Left cardiac atrium (tissue), 4 donors: ENCODE measurements at places on chromosomes 16 and 17. TPM values are rescaled to one million over a fixed set of nuclear protein-coding genes. Genes with fewer than 3 reads are reported as not detected.

- no peak for DNase-seq
Observed at GRCh38 chr17:42989141-42989540, 8.8 kb downstream of the RUNDC1 start.

GRCh38 chr17:44130693-44131349 lies 7.4 kb upstream of the HDAC5 start:
- no peak for DNase-seq

Gene DOC2B
- total RNA-seq: 16.4 TPM

DNA sequence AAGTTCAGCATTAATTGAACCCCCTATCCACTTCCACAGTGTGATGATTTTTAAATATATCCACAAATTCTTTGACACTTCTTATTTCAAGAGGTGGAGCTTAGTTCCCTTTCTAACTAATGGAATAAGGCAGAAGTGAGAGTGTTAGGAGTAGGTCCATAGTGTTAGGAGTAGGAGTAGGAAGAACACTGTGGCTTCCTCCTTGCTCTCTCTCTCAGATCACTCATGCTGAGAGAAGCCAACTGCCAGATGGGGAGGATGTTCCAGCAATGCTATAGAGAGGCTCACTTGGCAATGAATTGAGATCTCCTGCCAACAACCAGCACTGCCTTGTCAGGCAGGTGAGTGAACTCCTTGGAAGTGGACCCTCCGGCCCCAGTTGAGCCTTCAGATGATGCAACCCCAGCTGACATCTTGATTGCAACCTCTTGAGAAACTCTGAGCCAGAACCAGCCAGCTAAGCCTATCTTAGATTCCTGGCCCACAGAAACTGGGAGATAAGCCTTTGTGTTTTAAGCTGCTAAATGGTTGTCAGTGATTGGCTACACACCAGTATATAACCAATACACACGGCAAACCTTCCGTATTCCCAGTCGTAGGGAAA lies 44.3 kb downstream of the SPECC1 start:
- DNase-seq: no peak

DNA sequence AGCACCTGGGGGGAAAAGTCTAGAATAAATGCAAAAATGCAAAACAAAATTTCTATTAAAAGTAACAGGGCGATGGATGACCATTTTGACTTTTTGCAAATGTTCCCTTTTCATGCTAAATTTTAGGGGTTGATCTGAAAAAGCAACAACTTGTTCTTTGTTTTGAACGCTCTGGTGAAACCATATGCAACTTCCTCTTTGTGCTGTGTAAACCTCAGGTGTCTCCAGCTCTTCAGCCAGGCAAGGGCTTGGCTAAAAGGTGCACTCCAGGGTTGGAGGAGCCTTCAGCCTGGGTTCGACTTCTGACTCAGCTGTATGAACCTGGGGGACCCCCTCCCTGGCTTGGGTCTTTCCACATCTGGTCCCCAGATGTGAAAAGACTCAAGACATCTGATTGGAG lies 9.5 kb downstream of the IRF8 start:
- no peak for DNase-seq

Gene FAM222B
- 18.8 TPM for total RNA-seq

- peak; percentile 84 for DNase-seq
Observed at GRCh38 chr17:15436473-15437302, 30.7 kb downstream of the CDRT4 start.

GRCh38 chr16:3157229-3158025 lies 22.6 kb downstream of the ZNF213 start:
- DNase-seq: peak; percentile 54

DNA sequence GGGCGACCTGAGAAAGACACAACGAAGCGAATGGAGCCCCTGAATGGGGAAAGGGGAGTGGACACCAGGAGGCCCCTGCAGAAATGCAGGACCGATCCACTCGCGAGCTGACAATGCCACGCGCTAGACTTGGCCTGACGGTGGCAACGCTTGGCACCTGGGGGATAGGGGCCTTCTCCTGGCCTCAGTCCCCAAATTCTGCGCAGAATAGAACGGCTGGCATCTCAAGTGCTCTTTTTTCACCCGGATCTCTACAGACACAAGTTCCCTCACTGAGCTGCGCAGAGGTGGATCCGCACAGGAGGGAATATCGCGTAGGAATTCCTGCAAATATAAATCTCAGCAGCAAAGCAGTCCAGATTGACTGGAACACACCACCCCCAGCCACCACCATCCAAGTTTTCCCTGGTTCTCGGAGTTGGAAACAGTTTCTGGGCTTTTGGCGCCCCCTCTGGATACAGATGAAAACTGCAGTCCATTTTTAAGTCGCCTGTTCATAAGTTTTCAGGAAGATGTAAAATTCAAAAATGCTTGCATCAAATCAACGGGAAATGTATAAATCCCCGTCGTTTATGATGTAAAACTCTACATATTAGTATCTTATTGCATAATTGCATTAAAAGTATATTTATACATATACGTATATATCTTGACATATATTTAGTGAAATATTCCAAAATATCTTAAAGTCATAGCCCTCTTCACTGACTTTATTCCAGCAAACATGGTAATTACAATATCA lies 2.3 kb upstream of the SOX9 start:
- DNase-seq: peak; percentile 69

GRCh38 chr17:50203086-50203485 lies 1.7 kb upstream of the COL1A1 start:
- peak; percentile 20 for DNase-seq

Gene CLDN6
- not detected for total RNA-seq

DNA sequence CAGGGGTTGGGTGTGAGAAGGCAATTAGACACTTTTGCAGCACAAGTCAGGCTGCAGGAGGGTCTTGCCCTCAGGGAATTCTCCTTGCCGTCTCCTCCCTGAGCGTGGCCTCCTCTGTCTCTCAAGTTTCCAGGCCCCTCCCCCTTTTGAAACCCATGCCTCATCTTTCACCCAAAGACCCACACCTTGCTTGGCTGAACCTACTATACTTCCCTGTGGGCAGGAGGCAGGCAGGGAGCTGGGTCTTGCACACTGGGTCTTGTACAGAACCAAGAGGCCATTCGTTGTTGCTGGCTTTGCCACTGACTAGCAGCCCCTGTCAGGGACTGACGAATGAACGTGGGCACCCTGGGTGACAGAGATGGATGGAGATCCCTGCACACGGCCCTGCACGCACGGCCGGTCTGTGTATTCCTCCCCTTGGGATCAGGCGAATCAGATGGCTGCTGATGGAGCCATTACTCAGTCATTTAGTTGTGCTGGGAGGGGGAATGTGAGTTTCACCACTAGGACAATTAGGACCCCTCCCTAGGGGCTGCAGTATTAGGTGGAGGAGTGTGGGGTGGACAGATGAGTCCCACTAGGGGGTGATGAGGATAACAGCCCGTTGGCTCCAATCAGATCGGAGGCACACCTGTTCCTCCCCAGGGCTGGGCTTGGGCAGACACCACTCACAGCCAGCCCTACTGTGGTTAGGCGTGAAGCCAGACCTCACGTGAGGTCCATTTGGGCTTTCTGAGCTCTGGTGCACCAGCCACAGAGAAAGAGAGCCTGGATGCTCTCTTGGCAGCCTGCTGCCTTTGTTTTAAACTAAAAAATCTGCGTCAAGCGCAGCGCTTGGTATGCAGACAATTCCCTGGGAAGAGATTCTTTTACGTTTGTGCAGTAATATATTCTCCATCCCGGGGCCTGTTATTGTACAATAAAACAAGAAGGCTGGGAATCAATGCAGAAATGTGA lies 167.7 kb upstream of the WSCD1 start:
- DNase-seq: no peak

Gene SLFN12
- 8.8 TPM for total RNA-seq

DNA sequence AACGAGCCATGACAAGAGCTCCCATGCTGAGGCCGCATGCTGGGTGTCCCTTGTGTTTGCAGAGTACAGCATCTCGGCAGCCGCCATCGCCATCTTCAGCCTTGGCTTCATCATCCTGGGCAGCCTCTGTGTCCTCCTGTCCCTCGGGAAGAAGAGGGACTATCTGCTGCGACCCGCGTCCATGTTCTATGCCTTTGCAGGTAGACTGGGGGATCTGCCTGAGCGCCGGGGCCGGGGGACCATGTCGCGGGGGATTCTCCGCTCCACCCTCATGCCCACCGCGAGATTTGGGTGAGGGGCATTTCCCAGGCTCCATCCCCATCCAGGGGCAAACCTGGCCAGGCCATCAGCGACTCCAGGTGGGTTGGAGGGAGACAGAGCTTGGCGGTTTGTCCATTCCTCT lies 10.7 kb downstream of the CACNG1 start:
- DNase-seq: no peak

Gene DOC2A
- 0.63 TPM for total RNA-seq

GRCh38 chr17:72125226-72125651 lies 4.4 kb downstream of the SOX9 start:
- DNase-seq: no peak

GRCh38 chr16:73764321-73764720 lies 532.3 kb upstream of the PSMD7 start:
- DNase-seq: no peak

DNA sequence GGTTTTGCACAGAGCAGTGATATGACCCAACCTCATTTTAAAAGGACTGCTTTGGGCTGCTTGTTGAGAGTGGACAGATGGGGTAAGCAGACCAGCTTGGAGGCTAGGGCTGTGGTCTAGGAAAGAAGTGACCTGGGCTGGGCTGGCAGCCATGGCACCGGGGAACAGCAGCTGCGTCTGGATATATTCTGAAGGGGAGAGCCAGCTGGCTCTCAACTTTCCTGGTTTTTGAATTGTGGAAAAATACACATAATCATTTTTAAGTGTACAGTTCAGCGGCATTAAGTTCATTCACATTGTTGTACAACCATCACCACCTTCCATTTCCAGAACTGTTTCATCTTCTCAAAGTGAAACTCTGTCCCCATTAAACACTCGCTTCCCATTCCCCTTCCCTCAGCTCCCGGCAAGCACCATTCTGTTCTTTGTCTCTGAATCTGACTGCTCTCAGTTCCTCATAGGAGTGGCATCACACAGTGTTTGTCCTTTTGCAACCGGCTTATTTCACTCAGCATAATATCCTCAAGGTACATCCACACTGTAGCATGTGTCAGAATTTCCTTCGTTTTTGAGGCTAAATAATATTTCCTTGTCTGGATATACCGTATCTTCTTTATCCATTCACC lies 113.2 kb downstream of the SPECC1 start:
- DNase-seq: no peak

GRCh38 chr16:84893849-84894599 lies 74.2 kb downstream of the CRISPLD2 start:
- no peak for DNase-seq

Gene PRR15L
- 0.62 TPM for total RNA-seq

DNA sequence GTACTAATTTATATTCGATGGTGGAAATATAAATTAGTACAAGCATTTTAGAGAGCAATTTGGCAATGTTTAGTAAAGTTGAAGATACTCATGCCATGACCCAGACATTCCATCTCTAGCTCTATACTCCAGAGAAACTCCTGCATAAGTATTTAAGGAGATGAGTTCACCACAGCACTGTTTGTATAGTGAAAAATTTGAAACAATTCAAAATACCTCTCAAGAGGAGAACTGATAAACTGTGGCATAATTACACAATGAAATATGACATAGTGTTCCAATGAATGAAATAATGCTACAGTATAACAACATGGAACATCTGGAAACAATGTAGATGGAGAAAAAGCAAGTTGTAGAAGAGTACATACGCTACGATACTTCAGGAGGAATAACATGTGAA lies 48.6 kb upstream of the IRX3 start:
- DNase-seq: no peak

DNA sequence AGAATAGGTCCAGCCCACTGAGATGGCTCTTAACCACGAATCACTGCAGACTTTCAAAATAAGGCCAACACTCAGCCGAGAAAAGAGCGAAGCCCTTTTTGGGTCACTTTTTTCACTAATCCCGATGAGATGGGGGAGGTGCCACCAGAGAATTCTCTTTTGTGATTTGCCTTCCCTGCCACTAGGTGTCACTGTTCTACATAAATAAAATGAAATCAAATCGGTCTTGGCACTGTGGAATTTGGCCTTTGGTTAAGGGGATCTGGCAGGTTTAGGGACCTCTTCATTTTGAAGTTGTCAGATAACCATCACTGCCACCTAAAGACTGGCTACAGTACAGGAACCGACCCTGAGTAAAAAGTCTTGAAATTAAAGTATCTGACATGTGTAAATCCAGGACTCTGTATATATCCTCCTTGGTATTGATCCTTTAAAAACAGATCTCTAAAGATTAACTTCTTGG lies 147.0 kb downstream of the HS3ST4 start:
- DNase-seq: no peak

Gene DNAH17
- total RNA-seq: 0.32 TPM

DNA sequence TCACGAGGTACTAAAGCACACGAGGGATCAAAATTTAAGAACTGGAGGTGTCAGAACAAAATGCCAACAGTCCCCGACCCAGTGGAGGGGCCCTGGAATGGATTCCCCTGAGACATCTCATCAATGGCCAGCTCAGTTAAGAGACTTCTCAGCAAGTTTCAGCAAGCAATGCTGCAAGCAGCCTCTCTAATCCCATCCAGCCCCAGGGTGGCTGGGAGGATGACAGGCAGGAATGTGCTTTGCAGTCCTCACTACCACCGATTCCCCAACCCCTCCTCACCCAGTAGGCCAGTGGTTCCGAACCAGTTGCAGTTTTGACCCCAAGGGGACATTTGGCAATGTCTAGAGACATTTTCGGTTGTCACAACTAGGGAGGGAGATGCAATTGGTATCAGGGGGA lies 8.7 kb downstream of the GPRC5B start:
- no peak for DNase-seq

Gene TMEM95
- not detected for total RNA-seq

- DNase-seq: no peak
Observed at GRCh38 chr17:36586138-36586537, 5.5 kb upstream of the DHRS11 start.

Gene ZG16B
- total RNA-seq: 0.27 TPM

Gene SLC6A2
- not detected for total RNA-seq

DNA sequence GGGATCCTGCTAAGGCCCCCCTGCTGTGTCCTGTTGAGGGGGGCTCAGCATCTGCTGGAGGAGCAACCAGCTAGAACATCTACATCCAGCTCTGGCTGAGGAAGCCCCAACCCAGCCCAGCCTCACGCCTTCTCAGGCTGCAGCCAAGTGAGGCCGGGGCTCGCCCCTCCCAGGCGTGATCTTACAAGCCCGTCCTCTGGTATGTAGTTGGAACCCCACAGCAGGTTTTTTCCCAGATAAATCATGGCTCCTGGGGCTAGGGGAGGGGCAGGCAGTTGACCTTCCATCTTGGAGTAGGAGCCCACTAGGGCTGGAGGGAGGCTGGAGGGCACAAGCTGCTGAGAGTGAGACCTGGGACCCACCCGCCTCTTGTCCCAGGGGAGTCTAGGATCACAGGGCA lies 4.7 kb downstream of the FAM83G start:
- no peak for DNase-seq

GRCh38 chr16:84546669-84547545 lies 42.4 kb upstream of the MEAK7 start:
- no peak for DNase-seq

Gene HID1
- 7.4 TPM for total RNA-seq

Gene HIC1
- 22.1 TPM for total RNA-seq

- no peak for DNase-seq
Observed at GRCh38 chr17:46811978-46812583, 6.4 kb downstream of the WNT3 start.

DNA sequence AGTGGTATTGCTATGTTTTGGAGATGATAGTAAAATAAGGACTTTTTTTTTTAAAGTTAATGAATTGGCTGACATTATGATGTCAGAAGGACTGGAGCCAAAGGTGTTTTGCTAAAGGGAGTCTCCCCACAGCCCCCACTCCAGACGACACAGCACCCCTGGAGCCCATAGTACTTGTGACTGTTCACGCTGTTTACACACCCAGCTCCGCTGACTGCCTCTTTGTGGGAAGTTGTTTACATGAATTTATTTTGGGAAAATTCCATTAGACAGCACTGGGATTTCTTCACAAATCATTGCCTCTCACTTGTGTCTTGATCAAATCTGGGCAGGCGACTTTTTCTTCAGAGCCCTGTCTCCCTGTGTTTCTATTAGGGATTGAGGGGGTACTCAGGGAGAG lies 108.6 kb downstream of the C17orf67 start:
- no peak for DNase-seq
